IPS DF 6.9 (cell line): ENCODE measurements at places on chromosomes 13 and 19.

- no peak for DNase-seq
Observed at GRCh38 chr19:39843919-39844793, 2.0 kb downstream of the FBL start.

- DNase-seq: no peak
Observed at GRCh38 chr13:75636436-75637180, 478 bp downstream of the LMO7 start.

GRCh38 chr13:23999424-23999823 is 102.1 kb upstream of the C1QTNF9B start:
- DNase-seq: no peak

DNA sequence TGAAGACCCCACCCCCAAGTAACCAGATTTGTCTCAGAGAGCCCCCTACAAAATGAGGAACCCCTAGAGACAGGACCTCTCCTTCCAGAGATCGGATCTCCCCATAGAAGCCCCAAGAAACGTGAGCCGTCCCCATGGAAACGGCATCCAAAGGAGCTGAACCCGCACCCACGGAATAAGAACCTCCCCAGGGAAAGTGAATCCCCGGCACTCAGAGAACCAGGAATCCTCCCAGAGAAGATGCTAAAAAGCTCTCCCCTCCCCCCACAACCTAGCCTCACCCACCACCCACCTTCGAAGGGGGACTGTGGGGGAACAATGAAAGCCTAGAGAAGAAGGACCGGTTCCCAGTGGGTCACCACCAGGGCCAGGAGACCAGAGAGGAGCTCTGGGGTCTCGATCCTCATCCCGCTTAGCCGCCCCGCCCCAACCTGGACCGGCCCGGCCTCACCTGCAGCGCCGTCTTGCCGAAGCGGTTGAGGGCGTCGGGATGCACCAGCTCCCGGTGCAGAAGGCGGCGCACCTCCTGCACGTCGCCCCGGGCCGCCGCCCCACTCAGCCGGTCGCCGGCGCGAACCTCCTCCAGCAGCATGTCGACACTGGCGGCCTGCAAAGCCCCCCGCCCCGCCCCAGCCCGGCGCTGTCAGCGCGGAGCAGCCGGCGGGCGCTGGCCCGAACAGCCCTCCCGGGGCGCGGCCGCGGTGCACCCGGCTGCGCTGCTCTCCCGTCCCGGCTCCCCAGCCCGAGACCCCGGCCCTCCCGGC is 535 bp downstream of the CDKN2D start:
- no peak for DNase-seq

DNA sequence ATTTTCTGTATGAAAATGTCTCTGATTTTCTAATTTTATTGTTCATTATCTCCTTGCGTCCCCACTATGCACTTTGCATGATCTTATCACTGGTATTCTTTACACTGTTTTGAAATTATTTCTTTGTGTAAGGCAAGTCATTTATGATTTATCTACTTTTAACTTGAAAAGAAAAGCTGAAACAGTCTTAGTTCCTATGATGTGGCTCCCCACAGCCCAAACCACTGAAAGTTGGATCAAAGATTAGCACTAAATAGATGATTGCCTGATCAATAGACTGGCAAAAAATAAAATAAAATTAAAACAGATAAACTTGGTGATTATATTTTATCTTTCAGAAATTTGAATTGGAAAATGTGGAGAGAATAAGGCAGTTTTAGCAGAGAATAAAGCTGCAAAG is 1101.9 kb downstream of the PCDH9 start:
- DNase-seq: no peak

DNA sequence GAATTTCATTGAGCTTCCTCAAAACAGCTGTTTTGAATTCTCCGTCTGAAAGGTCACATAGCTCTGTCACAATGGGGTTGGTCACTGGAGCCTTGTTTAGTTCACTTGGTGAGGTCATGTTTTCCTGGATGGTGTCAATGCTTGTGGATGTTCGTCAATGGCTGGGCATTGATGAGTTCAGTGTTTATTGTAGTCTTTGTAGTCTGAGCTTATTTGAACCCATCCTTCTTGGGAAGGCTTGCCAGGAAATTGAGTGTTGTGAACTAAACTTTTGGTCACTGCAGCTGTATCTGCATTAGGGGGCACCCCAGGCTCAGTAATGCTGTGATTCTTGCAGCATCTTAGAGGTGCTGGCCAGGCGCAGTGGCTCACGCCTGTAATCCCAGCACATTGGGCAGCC is 22.0 kb downstream of the BLOC1S3 start:
- no peak for DNase-seq

DNA sequence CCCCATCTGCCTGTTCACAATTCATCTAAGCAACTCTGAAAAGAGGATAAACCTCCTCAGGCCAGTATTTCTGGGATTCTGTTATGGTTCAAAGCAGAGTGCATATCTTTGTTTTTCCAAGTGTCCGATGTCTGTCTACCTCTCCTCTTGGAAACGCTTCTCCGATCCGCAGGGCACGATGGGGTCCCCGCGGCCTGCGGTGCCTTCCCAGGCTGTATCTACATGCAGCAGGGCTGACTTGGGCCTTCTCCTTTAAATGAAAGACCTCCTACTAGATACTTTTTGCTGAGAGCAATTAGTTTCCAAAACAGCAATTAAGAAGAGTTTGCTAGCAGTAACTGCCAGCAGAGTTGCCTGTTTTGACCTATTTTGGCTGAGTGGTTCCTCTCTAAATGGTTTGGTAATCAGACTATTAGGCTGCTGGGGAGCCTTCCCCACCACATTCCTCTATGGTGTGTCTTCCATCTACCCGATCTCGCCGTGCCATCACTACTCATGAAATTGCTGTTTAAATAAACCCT is 23.5 kb downstream of the COL4A2 start:
- no peak for DNase-seq

DNA sequence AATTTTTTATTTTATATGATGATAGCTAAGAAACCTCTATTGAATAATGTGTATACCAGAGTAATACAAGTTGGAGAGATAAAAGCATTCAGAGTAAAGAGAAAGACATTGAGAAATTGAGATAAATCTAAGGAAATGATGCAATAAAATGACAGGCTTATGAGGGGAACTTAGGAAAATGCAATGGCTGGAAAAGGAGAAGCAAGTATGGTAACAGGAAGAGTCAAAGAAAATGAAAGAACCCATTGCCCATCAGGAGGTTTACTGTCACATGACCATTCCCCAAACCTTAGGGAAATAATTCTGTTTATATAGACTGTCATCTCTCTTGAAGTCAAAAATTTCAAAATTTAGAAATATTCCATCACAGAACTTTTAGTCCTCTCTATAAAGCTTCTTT is 808.0 kb upstream of the PRR20A start:
- DNase-seq: no peak

GRCh38 chr13:21911646-21912298 is 240.9 kb downstream of the FGF9 start:
- DNase-seq: no peak

DNA sequence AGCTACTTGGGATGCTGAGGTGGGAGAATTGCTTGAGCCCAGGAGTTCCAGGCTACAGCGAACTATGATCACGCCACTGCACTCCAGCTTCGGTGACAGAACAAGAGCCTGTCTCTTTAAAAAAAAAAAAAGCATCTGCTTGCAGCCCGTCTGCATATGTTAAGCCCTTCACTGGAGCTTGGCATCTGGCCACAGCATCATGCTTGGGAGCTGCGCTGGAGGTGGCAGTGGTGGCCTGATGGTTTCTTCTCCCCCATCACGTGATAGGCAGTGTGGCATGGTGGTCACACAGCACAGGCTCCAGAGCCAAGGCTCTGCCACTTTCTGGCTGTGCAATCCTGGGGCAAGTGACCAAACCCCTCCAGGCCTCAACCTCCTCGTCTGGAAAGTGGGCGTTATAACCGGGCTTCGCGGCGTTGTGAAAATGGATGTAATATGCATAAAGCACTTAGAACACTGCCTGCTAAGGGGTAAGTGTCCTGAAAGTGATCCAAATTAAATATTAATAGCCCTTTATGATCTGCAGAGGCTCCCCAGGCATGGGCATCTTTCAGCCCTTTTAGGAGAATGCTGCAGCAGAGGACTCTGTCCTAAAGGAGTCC is 24.4 kb downstream of the MARK4 start:
- no peak for DNase-seq
